ENCODE measurements at places on chromosomes 5 and 9.

DNA sequence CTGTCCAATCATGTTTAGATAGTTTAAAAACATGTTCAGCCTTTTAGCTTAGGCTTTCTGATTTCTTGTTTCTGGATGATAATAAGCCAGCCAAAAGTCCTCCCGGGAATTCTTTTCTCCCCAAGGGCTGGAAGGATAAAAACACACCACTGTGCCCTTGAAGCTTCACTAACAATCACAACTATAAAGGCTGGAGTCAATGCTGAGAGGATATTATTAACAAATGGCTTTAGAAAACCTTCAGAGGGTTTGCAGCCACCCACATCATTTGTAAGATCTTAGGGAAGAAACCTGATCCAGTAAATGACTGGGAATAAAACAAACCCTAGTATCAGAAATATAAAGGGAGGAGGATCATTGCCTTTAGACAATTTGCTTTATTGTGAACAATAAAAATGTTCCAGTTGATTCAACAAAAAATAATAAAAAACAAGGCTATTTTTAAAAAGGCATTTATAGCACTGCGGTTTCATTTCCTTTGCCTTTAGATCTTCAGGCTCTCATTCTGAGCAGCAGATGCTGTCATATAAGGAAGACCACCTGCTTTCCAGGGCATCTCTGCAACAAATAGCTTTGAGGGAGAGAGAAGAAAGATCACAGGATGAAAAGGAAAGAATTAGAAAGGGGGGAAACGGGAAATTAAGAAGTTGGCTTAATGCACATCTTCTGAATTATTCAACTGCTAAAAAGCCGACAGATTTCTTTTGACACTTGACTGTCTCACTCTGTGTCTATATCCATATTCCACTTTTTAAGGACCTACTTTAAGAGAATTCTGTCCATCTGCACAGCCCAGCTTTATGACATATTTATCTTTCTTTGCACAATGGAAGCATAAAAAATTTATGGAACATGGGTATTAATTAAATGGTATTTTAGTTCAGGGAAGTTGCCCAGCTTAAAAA, 277.2 kb upstream of the SLC24A2 start:
- DNase-seq, result no peak

GRCh38 chr9:90074316-90074962, 469.6 kb downstream of the GADD45G start:
- no peak for DNase-seq

DNA sequence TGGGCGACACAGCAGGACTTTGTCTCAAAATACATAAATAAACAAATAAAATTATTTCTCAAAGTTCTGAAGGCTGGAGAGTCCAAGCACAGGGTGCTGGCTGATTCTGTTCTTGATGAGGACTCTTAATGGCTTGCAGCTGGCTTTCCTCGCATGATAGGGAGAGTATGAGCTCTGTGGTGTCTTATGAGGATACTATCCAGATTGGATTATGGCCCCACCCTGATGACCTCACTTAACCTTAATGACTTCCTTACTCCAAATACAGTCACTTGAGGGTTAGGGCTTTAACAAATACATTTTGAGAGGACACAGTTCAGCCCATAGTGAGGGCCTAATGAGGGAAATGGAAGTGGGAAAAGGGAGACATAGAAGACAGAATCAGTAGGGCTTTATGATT, 87.7 kb downstream of the FOCAD start:
- DNase-seq, result no peak

DNA sequence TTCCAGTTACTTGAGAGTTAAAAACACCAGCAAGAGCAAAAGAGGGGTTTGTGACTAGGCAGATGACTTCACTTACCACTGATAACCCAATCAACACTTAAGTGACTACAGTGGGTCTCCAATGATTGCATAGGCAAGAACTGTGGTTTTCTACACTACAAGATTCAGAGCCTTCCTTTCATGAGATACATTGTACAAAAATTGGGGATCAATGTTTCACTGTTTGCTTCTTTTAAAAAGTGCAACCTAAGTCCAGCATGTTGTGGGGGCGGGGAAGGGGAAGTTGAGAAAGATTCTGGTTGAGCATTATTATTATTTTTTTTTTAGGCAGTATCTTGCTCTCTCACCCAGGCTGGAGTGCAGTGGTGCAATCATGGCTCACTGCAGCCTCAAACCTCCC, 3.6 kb downstream of the IQGAP2 start:
- no peak for DNase-seq

DNA sequence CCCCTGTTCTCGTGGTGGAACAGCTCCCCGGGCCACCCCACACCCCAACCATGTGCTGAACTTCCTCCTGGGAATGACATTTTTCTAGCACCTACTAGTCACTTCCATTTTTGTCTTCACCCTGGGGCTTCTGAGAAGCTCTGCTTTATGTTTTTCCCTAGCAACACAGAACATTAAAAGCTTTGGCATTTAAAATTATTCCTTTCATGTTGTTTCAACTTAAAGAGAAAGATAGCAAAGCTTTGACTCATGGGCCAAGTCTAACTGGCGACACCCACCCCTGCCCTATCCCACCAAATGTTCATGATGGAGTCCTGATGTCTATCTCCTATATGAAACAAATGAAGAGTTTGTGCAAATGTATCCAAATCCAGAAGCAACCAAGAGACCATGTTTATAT, 22.4 kb downstream of the BOD1 start:
- no peak for DNase-seq

- no peak for DNase-seq
Measured at GRCh38 chr9:88477300-88477751, 57.7 kb upstream of the NXNL2 start.

GRCh38 chr5:170339780-170340167, 42.2 kb upstream of the LCP2 start:
- no peak for DNase-seq

GRCh38 chr9:126398403-126399058, 71.9 kb downstream of the MVB12B start:
- DNase-seq, result peak; percentile 43

GRCh38 chr5:39409033-39409432, 15.7 kb downstream of the DAB2 start:
- no peak for DNase-seq

DNA sequence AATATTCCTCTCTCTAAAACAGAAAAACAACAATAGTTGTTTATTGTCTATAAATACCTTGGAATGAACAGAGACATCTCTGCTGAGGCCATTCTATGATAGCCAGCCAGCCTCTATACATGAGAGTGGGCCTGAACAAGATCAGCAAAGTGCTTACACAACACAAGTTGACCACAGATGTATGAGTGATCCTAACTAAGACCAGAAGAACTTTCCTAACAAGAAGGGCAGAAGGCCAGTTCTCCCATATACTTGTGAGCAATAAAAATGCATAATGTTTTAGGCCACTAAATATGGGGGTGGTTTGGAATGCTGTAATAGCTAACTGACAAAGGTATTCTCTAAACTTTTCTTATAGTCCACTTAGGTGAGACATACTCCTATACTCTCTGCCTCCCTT, 345.7 kb downstream of the SPATA31D1 start:
- no peak for DNase-seq

DNA sequence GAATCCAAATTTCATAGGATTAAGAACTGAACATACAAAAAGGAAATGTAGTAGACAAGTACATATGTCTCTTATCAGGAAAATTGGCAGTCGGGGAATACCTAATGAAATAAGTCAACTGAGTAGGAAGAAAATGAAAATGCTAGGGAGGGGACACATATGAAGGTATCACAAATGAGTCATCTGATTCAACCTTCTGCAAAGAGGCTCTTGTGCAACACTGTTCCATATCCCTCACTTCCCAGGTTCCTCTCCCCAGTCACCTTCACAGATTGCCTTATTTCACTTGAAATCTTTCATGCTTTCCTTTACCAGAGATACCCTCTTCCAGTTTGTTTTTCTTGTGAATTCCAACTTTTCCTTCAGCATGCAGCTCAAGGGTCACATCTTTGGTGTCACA, 139.0 kb downstream of the RFX3 start:
- no peak for DNase-seq

DNA sequence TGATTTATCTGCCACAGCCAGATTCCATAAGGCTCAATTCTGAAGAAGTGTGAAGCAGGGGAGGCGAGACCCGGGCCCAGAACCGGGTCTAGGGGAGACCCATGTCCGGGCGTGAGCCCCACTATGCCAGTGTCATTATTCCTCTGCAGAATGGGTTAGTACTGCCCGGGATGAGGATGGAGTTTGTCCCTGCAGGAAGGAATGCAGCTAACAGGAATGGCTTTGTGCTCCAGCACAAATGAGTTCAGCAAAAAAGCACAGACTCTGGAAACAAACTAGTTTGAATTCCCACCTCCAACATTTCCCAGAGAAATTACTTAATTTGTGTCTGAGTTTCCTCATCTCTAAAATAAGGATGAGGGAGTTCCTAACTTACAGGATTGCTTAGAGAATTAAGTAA, 202.9 kb downstream of the SYK start:
- DNase-seq, result no peak

- peak; percentile 7 for DNase-seq
Measured at GRCh38 chr5:54944364-54944763, 41.0 kb downstream of the ESM1 start.

DNA sequence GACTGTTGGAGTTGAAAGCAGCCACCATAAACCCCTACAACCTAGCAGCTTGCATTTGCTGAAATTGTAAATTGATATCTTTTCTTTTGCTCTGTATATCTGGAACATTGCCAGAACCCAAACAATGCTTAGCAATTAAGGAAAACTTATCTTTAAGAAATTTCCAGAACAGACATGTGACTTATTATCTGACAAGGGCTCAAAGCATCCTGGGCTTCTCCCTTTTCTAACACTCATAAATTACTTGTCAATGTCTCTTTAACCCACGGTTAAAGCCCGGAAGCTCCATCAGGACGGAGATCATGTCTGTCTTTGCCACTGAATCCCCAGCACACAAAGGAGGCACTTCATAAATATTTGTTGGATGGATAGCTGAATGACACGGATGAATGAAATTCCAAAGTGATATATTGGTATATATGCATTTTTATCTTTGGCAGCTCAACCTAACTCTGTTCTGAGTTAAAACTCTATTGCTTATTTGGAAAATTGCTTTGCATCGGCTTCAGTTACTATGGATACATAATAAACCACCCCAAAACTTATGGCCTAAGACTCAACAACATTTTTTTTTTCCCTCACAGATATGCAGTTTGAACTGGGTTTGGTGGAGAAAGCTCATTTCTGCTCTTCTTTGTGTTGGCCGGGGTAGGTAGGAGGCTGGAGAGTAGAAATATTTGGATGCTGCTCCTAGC, 103.1 kb upstream of the CLINT1 start:
- DNase-seq, result no peak

DNA sequence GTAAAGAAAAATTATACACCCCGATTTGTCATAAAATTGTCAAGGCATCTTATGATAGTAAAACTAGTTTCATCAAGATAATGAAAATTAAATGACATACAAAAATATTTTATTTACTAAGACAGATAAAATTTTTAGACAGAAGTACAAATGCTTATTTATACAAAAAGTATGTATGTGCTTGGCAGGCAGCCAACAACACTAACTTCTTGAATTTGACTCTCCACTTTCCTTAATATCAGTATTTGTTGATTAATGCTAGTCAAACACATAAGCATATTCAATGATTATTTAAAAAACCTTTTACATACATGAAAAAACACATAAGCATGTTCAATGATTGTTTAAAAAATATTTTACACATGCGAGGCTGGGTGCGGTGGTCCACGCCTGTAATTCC, 1079.9 kb upstream of the CDH6 start:
- no peak for DNase-seq

GRCh38 chr5:149727336-149728035, 2.6 kb upstream of the PPARGC1B start:
- DNase-seq, result no peak

- DNase-seq, result no peak
Measured at GRCh38 chr5:40360685-40361084, 319.0 kb upstream of the PTGER4 start.

DNA sequence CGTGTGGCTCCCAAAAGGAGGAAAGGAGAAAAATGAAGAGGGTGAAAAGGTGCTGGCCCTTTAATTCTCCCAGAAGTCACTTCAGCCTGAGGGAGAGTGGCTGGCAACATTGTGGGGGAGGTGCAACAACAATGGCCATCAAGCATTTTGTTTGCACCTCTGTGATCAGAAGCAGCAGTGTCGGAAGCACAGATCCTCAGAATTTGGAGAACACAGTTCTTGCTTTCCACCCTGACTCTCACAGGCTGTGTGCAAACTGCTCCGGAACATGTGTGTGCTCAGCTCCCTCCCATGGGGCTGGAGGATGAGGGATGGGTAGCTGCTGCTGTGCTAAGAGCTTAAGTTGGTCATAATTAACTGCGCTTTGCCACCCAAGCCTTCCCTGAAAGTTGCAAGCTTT, 127.1 kb downstream of the DPYSL3 start:
- no peak for DNase-seq

DNA sequence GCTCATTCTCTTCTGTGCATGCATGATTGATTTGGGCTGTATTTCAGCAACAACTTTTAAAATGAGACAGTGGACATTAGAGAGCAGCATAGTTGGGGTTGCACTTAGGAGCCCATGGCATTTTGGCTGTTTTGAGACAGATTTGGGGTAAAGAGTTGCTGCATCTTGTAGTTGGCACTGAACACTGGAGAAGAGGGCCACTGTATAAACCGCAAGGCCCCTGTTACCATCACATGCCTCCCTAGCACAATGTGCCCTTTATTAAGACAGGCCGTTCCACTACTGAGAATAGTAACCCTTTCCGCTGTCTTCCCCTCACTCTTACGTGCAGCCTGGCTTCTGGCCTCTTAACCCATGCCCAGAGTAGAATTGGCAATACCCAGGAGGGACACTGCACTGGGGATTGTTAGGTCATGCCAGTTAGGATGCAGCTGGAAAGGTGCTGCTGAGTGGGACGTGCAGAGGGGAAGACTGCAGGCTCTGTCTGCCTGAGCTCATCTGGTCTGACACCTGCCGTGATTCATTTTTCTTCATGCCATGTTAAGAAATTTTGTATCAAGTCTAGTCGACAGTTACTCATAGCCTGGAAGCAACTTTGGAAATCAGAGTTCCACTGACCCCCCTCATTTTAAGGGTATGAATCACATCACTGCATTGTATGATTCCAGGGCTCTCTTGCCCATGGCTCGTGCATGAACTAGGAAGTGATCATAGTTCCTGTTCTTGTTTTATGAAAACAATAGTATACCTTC, 146.9 kb upstream of the DMRT1 start:
- DNase-seq, result no peak

GRCh38 chr9:36306471-36307306, 48.4 kb upstream of the GNE start:
- DNase-seq, result no peak

- no peak for DNase-seq
Measured at GRCh38 chr9:18768951-18769622, 263.9 kb downstream of the SAXO1 start.
